Activated CD4-positive, alpha-beta T cell treated with anti-CD3 and anti-CD28 coated beads for 4 hours (primary cell): ENCODE measurements at places on chromosomes 4 and X.
A peak's percentile ranks its signal among the peaks of the same experiment; 100 is the strongest.

DNA sequence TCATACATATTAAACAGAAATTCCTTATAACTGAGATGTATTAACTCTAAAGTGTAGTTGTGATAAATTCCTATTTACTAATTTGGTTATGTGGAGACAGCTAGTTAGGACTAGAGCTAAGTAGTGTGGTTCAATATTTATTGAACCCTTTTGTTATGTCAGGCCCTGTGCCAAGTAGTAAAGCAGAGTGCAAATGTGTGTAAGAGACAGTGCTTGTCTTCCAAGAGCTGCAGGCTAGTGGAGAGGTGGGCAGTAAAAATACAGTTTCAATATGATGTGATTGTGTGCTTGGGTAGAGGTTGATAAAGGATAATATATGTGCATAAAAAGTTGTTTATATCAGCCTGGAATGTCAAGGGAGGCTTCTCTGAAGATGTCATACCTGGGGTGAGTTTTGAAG lies 80.0 kb downstream of the TBC1D19 start:
- DNase-seq, result no peak

DNA sequence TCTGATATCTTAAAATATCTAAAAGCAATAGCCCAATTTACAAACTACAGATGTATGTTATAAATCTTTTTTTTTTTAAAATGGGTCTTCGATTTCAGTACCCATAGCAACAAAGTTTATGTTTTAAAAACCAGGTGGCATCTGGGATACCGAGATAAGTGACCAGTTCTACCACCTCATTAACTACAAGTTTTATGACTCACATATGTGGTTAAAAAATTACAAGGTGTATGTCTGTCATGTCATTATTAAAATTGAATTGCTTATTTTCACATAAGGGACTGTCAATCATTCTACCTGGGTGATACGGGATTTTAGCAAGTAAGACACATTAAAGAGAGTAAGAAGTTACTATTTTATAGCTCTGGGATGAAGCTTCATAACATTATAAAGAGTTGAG lies 192.0 kb upstream of the ETNPPL start:
- no peak for DNase-seq

GRCh38 chrX:55357236-55357635 lies 92.5 kb upstream of the PAGE3 start:
- DNase-seq, result no peak

DNA sequence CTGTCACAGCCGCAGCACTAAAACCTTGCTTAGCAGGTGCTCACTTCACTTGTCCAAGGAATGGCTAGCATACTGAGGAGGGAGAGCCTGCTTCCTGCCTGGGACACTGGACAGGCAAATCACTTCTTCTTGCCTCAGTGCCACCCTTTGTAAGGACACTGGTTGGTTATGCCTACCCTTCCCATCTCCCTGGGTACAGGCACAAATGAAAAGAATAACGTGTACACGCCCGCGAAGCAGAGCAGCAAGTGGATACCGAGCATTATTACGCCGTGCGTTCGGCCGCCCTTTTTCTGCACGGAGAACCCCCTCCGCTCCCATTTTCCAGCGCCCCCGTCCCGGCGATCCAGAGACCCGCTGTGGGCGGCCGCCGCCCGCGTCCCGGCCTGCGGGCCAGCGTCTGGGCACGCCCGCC lies 338 bp upstream of the KLHL2 start:
- DNase-seq, result no peak

DNA sequence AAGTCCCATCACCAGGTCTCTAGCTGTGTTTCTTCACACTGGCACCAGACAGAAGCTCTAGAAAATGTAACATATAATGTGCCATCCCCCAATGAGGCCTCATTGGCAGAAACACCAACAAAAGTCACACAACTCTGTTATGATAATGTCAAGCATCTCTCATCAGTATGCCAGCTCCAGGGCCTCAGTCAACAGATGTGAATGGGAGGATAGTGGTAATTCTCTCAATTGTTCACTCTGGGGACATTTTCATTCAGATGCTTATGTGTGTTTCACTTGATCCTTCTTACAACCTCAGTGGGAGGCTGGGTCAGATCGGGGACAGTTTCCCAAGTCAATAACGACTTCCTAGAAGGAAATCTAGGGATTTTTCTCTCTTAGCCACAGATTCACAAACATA lies 57.5 kb upstream of the SCOC start:
- no peak for DNase-seq

GRCh38 chr4:95580226-95580625 lies 31.5 kb upstream of the UNC5C start:
- no peak for DNase-seq

DNA sequence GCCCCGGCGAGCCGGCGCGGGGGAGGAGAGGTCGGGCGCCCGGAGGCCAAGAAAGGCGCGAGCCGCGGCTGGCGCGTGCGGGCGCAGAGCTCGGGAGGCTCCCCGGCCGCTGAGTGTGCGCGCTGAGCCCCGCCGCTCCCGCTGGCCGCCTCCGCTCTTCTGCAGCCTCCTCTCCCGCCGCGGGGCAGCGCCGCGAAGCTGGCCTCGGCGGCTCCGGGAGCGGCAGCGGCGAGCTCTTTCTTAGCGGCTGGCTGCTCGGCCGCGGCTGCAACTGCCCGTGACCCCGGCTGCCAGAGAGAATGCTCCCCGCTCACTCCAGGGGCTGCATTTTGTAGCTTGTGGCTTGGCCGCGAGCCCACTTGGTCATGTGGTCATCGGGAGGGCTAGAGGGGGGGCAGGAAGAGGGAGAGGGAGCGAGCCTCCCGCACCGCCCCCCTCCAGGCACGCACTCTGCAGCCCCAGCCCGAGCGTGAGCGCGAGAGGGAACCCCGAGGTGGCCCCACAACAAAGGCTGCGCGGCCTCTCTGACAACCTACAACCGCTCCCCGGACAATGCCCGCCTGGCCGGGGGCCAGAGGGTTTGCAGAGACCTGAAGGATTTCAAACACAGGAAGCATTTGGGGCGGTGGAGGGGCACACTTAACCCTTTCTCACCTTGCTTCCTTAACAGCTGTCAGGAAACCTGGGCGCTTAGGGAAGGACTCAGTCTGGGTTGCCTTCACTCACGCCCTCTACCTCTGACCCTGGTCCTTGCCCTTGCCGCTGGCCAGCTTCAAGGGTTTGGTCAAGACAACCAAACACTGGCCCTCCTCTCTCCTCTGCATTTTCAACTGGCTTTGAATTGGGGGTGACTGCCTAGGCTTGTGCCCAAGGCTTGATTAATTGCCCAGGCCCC lies at the start of gene APLN:
TSS of gene APLN (minus strand) at position 305 of the 895 bp plus-strand sequence. CDS start 326 bp downstream, outside the sequence.
- DNase-seq, result no peak

DNA sequence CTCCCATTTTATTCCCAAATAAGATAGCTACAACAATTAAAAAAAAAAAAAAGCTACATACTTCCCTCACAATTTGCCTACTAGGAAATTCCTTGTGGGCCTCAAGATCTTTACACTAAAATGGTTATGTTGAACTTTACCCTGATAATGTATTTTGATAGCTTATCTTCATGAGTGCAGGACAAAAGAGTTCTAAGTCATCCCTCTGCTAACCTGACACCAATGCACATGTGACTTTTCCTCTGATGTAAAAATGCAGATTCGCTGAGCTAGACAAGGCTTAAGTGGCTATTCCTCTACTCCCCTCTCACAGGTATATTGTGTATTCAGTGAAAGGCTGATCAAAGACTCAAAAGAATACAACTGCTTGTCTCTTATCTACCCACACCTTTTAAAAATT lies 22.5 kb downstream of the ELF2 start:
- no peak for DNase-seq

- DNase-seq, result no peak
Measured at GRCh38 chrX:107736781-107737531, 38.6 kb downstream of the TSC22D3 start.

- DNase-seq, result no peak
Measured at GRCh38 chrX:78330540-78330939, 3.1 kb upstream of the CYSLTR1 start.

DNA sequence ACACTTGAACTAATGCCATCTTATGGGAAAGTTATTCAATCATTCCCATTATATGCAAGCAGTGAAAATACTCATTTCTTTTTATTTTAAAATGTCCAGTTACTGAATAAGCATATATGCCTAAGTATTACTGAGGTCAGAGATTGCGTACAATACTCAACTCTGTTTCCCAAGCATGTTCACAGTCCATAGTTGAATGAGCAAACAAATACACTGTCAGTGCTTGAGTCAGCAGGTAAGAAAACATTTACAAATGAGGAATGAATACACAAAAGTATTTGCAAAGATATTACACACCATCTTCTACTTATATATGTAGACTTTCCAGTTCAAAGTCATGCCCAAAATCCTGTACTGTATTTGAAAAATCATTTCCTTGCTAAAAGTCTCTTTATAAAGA lies 74.1 kb downstream of the TSPAN5 start:
- DNase-seq, result no peak

- no peak for DNase-seq
Measured at GRCh38 chrX:115031989-115032388, 14.6 kb upstream of the IL13RA2 start.

DNA sequence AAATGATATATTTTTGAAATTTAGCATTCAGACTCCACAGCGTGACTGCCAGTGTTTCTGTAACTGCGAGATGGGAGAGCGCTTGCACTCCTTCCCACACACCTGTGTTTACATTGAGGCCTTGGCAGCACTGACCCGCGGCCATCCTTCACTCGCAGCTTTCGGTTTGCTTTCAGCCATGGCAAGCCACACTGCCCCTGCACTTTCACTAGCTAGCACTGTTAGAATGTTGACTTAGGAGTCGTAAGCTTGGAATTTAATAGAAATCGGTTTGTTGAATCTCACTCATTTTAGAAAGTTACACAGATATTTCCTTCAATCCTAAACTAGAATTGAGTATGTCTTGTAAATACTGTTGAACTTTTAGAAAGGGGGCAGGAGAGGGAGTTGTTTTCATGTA lies 136.2 kb downstream of the CFAP299 start:
- no peak for DNase-seq

- DNase-seq, result no peak
Measured at GRCh38 chrX:125850693-125851092, 315.4 kb downstream of the DCAF12L2 start.

GRCh38 chrX:112803060-112803459 lies 37.6 kb downstream of the AMOT start:
- no peak for DNase-seq

GRCh38 chr4:158025131-158025530 lies 147.7 kb downstream of the GASK1B start:
- DNase-seq, result no peak

- no peak for DNase-seq
Measured at GRCh38 chrX:103539695-103540094, 20.4 kb upstream of the RAB40A start.

DNA sequence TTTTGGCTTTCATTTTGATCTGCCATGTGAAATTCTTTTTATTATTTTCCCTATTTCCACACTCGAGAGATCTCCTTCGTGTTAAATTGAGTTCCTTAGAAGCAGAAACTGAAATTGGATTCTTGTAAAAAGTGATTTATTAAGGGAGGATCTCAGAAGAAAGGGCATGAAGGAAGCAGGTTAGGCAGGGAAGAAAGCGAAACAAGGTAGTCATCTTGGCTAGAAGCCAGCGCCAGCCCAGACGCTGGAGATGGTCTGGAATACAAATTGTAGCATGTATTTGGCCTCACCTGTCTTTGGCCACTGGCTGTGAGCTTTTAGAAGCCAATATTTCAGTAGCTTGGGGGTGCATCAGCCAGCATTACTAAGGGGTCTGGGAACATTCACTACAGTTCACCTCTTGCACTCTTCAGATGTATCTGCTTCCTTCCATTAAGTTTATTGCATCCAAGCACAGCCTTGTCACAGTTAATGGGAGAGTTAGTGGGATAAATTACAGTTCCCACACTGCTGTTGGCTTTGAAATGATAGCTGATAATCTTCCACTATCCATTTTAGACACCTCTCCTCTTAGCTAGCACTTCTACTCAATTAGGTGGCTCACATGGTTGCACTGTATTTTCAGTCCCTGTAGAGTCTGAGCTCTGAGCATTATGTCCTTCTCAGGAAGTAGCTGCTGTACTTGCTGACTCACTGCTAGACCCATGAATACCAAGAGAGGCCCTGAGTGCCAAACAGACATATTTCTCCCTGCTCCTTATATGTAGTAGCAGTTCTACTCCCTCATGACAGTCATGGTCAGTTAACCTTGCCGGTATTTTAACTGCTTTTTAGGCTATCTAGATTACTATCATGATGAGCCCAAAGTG lies 14.6 kb downstream of the GRXCR1 start:
- no peak for DNase-seq

DNA sequence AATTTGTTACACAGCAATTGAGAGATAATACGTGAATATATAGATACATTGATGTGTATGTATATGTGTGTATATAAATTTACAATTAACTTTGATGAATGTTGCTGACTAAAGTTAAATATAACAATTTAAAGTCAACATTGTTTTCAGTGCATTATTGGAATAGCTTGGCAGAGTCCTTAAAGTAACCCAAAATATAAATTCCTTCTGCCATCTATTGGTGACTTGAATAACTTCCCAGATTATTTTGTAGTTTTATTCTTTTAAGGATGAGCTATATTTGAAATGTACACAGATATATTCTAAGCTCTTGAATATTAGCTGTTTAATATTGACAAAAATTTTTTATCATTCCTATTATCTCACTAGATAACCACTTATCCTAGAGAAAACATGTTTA lies 298.2 kb upstream of the FSTL5 start:
- no peak for DNase-seq

- no peak for DNase-seq
Measured at GRCh38 chr4:156762851-156763250, 208.7 kb downstream of the PDGFC start.

GRCh38 chrX:131861088-131861787 lies 161.9 kb upstream of the STK26 start:
- no peak for DNase-seq

DNA sequence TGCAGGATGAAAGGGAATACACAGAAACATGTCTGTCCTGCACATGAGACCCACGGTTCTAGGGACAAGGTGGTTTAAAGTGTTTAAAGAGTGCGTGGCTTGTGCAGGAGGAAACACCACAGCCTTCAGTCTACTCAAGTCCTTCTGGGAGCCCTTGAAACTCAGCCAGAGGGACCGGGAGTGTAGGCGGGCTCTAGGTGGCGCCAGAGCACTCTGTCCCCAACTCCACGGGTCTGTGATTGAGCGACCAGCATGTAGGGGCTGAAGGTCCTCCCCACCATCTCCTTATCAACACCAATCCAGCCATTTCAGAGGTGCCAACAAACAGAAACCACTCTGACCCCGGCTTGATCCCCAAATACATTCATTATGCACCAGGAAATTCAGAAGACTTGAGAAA lies 82.0 kb upstream of the CLDN34 start:
- DNase-seq, result peak; percentile 18

DNA sequence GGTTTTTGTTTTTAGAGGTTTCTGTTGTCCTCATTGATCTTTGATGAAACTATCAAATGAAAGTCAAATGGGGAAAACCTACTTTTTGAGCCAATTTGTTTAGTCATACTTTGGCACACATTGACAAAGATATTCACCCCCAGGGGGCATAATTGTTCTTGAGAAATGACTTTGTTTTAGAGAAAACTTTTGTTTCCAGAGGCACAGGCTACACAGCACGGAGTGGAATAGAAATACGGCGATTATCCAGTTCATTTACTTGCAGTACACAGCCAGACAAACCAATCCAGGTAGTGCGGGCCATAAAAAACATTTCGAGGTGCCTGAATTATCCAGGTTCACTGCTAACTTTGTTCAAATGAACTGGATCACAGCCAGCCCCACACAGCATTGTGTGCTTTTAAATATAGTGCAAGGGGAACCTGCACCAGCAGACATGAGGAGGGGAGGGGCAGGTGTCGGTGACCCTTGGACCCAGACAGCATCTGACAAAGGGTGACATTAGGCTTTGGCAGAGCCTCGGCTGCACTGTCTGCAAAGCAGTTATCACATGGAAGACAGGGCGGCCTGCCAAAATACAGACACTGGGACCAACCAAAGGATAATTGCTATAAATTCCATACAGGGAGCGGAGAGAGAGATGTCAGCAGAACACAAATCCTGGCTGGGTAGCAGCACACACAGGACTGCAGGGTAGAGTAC lies 179.6 kb upstream of the NOCT start:
- no peak for DNase-seq
